ENCODE measurements at places on chromosomes 6 and 20. TPM values are rescaled to one million over a fixed set of nuclear protein-coding genes. Genes with fewer than 3 reads are reported as not detected.

The HTR1E gene
- total RNA-seq: not detected

The FAM83B gene
- 3.4 TPM for total RNA-seq

The ULBP3 gene
- total RNA-seq: 0.78 TPM

The SLC16A10 gene
- 59.4 TPM for total RNA-seq

The CRISP2 gene
- total RNA-seq: not detected

The THEMIS gene
- total RNA-seq: 0.52 TPM

The TFAP2B gene
- not detected for total RNA-seq

The EGFL8 gene
- 6.9 TPM for total RNA-seq

The NHSL1 gene
- 7.3 TPM for total RNA-seq

The SIRPD gene
- total RNA-seq: not detected

The CPXM1 gene
- 4.9 TPM for total RNA-seq

The COL11A2 gene
- total RNA-seq: 0.78 TPM

The RIN2 gene
- total RNA-seq: 34.0 TPM

The SNAP25 gene
- 3.4 TPM for total RNA-seq

The ANGPT4 gene
- total RNA-seq: under 0.01 TPM

The IP6K3 gene
- total RNA-seq: not detected

The OPRM1 gene
- total RNA-seq: not detected

The ID4 gene
- total RNA-seq: 72.5 TPM

- H3K27me3 ChIP-seq: no peaks in the 10 kb centered on the region
- H3K4me3 ChIP-seq: no peak overlapping the region
- no peak for DNase-seq
- no peaks in the 10 kb centered on the region for H3K36me3 ChIP-seq
- H3K4me1 ChIP-seq: peaks cover 15% of the 10 kb centered on the region
Measured at GRCh38 chr20:4999788-5000187, 1.5 kb downstream of the SLC23A2 start.

GRCh38 chr20:16821211-16822089, 73.3 kb downstream of the OTOR start:
- no peak overlapping the region for H3K4me3 ChIP-seq
- H3K36me3 ChIP-seq: no peaks in the 10 kb centered on the region
- no peaks in the 10 kb centered on the region for H3K27me3 ChIP-seq

GRCh38 chr6:156808287-156808686, 31.1 kb downstream of the ARID1B start:
- peak; percentile 56 for DNase-seq
- peaks cover 35% of the 10 kb centered on the region for H3K4me1 ChIP-seq
- no peaks in the 10 kb centered on the region for H3K27me3 ChIP-seq
- H3K4me3 ChIP-seq: no peak overlapping the region

DNA sequence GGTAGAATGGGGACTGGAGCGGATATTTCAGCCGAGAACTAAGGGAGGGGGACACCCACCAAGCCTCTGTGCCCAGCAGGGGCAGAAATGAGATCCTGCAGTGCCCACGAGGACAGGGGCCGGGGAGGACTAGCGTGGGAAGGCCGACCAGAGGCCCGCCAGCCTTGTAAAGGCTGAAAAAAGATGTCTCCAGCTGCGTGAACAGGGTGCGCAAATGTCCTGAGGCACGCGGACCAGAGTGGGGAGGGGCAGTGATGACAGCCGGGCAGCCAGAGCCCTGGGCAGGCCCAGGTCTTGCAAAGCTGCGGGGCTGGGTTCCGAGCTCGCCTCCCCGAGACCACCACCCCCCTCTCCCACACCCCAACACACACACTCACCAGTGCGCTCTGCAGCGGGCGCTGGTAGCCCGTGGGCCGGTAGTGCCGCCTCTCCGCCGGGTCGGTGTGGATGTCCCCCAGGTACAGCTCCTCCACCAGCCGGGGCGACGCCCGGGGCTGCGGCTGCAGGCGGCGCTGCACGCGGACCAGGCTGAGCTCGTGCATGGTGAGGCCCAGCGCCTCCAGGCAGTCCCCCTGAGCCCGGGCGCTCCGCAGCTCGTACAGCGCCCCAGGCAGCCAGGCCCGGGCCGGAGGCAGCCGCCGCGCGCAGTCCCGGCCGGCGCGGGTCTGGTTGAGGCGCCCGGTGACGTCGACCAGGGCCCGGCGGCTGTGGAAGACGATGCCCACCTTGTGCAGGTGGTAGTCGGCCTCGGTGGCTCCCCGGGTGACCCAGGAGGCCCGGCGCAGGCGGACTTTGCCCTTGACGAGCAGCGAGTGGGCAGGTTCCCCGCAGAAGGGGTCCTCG, 48.2 kb downstream of the APCDD1L start:
- H3K4me3 ChIP-seq: no peak overlapping the region
- no peaks in the 10 kb centered on the region for H3K4me1 ChIP-seq
- no peak overlapping the region for H3K27ac ChIP-seq
- no peak for DNase-seq

DNA sequence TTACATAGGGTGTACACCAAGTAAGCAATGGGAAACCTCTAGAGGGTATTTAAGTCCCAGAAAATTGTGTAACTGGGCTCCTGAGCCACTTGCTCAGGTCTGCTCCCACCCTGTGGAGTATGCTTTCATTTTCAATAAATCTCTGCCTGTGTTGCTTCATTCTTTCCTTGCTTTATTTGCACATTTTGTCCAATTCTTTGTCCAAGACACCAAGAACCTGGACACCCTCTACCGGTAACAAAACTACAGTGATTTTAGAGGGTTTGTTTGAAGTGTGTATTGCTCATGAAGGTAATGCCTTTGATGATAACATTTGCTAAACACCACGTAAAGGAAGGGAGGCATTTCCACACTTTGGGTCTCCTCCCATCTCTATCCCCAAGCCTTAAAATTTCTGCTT, 46.2 kb downstream of the MYB start:
- H3K36me3 ChIP-seq: no peaks in the 10 kb centered on the region
- H3K27me3 ChIP-seq: no peaks in the 10 kb centered on the region
- no peaks in the 10 kb centered on the region for H3K4me1 ChIP-seq
- no peak overlapping the region for H3K4me3 ChIP-seq
- H3K27ac ChIP-seq: no peak overlapping the region
- no peak for DNase-seq

DNA sequence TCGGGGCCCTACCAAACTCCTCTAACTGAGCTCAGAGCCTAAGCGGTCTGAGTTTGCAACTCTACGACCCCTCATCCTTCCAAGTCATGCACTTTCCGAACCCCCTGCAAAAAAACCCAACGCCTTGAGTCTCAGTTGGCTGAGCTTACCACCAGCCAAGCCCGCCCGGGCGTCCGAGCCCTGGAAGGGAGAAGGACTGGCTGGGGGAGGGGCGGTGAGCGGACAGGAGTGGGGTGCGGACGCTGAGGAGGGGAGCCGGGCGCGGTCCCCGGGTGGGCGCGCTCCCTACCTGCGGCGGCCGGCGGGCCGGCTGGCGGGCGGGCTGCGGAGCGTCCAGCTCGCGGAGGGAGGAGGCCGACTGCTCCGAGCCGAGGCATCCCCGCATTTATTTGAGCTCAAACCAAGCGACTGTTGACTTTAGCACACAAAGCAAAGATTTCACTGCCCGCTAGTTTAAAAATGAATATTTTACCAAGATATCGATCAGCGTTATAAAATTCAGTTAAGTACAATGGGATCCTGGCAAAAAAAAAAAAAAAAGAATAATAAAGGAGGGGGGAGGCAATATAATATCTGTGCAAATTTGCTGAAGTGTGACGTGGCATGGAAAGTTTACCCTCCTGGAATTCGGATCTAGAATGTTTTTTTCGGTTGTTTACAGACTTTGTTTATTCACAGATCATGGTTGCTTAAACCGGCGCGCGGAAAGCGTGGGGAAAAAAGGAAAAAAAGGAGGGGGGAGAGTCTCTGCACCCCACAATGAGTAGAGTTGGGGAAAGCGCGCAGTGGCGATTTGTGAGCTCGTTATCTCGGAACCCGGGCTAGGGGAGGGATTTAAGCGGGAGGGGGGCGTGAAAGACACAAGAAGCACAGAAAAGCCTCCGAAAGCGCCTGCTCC, 5.9 kb downstream of the FOXA2 start:
- no peaks in the 10 kb centered on the region for H3K27me3 ChIP-seq
- H3K27ac ChIP-seq: peak overlapping the region; percentile 99
- peak; percentile 68 for DNase-seq
- H3K36me3 ChIP-seq: no peaks in the 10 kb centered on the region

GRCh38 chr20:40489886-40490285, 199.2 kb downstream of the MAFB start:
- DNase-seq: no peak
- no peaks in the 10 kb centered on the region for H3K27me3 ChIP-seq
- H3K4me3 ChIP-seq: no peak overlapping the region

GRCh38 chr20:13464702-13465101, 174.0 kb downstream of the TASP1 start:
- DNase-seq: no peak
- no peak overlapping the region for H3K4me3 ChIP-seq
- no peaks in the 10 kb centered on the region for H3K36me3 ChIP-seq
- H3K27ac ChIP-seq: no peak overlapping the region

DNA sequence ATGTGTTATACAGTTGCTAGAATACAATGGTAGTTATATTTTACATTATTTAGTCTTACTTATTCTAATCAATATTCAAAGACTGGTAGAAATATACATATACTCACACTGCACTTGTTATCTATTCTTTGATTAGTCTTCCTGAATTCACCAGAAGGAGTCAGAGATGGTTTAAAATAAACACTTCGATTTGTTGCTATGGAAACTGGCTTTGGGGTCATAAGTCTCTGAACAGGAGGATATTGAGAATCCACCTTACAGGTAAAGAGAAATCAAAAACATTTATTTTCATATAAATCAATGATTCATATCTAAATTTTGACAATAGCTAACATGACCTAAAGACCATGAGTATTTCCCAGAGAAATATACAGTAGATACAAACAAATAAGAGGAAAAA, 41.6 kb downstream of the NUP153 start:
- H3K4me1 ChIP-seq: no peaks in the 10 kb centered on the region
- no peaks in the 10 kb centered on the region for H3K27me3 ChIP-seq
- no peak overlapping the region for H3K4me3 ChIP-seq
- H3K36me3 ChIP-seq: peaks cover 15% of the 10 kb centered on the region

GRCh38 chr6:1065986-1066385, 245.9 kb upstream of the FOXQ1 start:
- peaks cover 7% of the 10 kb centered on the region for H3K4me1 ChIP-seq
- no peak for DNase-seq
- H3K4me3 ChIP-seq: no peak overlapping the region
- H3K27ac ChIP-seq: no peak overlapping the region

DNA sequence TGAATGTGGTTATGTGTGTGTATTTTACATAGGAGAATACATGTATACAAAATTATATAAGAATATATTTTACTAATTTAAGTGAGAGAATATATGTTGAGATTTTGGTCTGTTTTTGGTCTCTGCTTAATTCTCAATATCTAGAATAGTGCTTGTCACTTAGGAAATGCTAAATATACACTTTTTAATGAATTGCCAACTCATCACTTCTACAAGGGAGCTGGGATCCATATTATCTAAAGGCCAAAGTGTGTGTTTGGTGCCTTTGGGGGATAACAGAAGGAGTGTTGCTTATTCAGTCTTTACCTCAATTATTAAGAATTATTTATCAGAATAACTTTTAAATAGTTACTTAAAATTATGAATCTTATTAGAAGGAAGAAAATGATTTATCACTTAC, 1304.8 kb downstream of the HACE1 start:
- no peaks in the 10 kb centered on the region for H3K36me3 ChIP-seq
- no peaks in the 10 kb centered on the region for H3K27me3 ChIP-seq
- H3K4me1 ChIP-seq: no peaks in the 10 kb centered on the region
- no peak overlapping the region for H3K27ac ChIP-seq
- H3K4me3 ChIP-seq: no peak overlapping the region

GRCh38 chr6:40923326-40923725, 115.7 kb downstream of the UNC5CL start:
- H3K4me3 ChIP-seq: no peak overlapping the region
- H3K36me3 ChIP-seq: no peaks in the 10 kb centered on the region
- no peak for DNase-seq
- H3K27ac ChIP-seq: no peak overlapping the region

DNA sequence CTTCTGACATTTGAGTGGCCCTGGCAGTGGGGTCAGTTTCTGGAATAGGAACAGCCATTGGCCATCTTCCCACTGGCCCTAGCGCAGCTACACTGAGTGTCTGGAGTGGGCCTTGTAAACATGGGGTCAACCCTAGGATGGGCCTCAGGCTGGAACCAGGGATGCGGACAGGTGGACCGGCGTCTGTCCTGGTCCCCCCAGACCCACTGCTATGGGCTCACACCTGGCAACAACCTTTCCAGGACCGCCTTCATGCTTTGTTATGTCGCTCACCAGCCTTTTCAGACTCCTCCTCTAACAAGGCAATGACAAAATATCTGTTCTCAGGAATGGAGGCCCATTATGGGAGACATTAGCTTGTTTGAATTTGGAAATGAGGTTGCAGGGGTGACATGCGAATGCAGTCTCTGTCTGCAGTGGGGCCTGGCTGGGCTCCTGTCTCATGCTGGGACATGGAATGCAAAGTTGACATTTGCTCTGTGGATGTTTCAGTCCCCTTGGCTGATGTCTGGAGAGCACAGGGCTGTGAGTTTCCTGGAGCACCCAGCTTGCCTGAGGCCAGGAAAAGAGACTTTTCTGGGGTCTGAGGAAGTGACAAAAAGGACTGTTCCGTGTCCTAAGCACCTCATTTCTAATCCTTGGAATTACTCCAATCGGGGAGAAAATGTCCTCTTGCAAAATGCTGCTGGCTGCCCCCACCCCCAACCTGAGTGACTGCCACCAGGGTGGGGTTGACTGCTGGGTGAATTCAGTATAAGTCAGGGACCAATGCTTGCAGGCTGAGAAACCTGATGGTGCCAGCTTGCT, 98.7 kb upstream of the PMEPA1 start:
- H3K27ac ChIP-seq: no peak overlapping the region
- no peaks in the 10 kb centered on the region for H3K36me3 ChIP-seq
- no peaks in the 10 kb centered on the region for H3K4me1 ChIP-seq
- no peak for DNase-seq
- H3K4me3 ChIP-seq: no peak overlapping the region
- no peaks in the 10 kb centered on the region for H3K27me3 ChIP-seq

- no peak overlapping the region for H3K4me3 ChIP-seq
- no peaks in the 10 kb centered on the region for H3K36me3 ChIP-seq
- no peaks in the 10 kb centered on the region for H3K4me1 ChIP-seq
- no peaks in the 10 kb centered on the region for H3K27me3 ChIP-seq
Measured at GRCh38 chr6:157339432-157339831, 16.1 kb upstream of the TMEM242 start.

DNA sequence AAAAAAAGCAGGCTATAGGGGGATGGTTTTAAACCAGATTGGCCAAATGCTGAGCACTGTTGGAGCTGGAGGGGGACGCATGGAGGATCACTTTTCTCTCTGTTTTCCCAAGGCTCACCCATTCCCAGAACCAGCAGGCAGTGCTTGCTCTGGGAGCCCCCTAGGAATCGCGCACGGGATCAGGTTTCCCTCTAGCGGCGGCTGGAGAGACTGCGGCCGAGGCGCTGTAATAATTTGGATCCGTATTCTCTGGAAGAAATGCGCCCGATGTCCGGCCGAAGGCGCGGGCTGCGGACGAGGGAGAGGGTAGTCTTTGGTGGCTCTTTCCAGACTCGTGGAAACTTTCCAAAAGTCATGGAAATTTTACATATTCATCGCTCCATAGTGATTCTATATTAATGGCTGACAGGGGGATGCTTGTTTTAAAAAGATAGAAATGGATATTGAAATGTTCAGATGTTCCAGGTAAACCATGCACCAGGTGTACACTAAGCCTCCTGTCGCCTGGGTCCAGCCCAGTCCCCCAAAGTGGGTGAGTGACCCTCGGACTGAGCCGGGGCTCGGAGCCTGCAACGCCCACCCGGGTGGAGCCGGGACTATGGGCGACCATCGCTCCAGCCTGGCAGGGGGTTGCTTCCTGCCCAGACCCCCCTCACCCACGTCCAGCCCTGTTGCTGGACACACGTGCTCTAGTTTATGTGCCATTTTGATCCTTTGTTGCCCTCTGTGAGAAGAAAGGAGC, 78.7 kb upstream of the PHACTR3 start:
- DNase-seq: peak; percentile 51
- H3K27ac ChIP-seq: no peak overlapping the region
- peaks cover 9% of the 10 kb centered on the region for H3K27me3 ChIP-seq
